Colonic mucosa (tissue), 4 donors: ENCODE measurements at places on chromosomes 3 and 15. TPM values are rescaled to one million over a fixed set of nuclear protein-coding genes. Genes with fewer than 3 reads are reported as not detected.

The FEZF2 gene
- not detected for total RNA-seq

The NRROS gene
- total RNA-seq, result 2.1 TPM

The CSPG5 gene
- 0.66 TPM for total RNA-seq

The TMEM44 gene
- 43.2 TPM for total RNA-seq

The CDHR4 gene
- not detected for total RNA-seq

The ACKR4 gene
- 0.90 TPM for total RNA-seq

The GPR27 gene
- 0.61 TPM for total RNA-seq

The RPP25 gene
- 7.8 TPM for total RNA-seq

The CTDSPL gene
- total RNA-seq, result 76.7 TPM

The SCN11A gene
- 0.05 TPM for total RNA-seq

The FANCD2 gene
- 6.9 TPM for total RNA-seq

The ANKRD34C gene
- total RNA-seq, result not detected

The ALS2CL gene
- 21.8 TPM for total RNA-seq

The BNIP2 gene
- 56.1 TPM for total RNA-seq

The GOLGA8R gene
- 0.54 TPM for total RNA-seq

The TNK2 gene
- 23.8 TPM for total RNA-seq

The TMEM42 gene
- total RNA-seq, result 7.3 TPM

The VPS33B gene
- 18.0 TPM for total RNA-seq

The NOX5 gene
- 0.17 TPM for total RNA-seq

The MCF2L2 gene
- total RNA-seq, result 0.25 TPM

The DBR1 gene
- 18.7 TPM for total RNA-seq

The TRMT10C gene
- 21.8 TPM for total RNA-seq

The FHIT gene
- 7.7 TPM for total RNA-seq

The CYP19A1 gene
- not detected for total RNA-seq

The ITPR1 gene
- 7.0 TPM for total RNA-seq

The APOD gene
- 7.2 TPM for total RNA-seq
